ENCODE measurements at places on chromosomes 6 and 20. TPM values are rescaled to one million over a fixed set of nuclear protein-coding genes. Genes with fewer than 3 reads are reported as not detected.

CFAP206 gene
- total RNA-seq = 0.19 TPM

PFDN6 gene
- total RNA-seq = 34.8 TPM

B4GALT5 gene
- total RNA-seq = 54.2 TPM

GTSF1L gene
- total RNA-seq = not detected

GRM1 gene
- total RNA-seq = not detected

NOX3 gene
- total RNA-seq = not detected

OOEP gene
- total RNA-seq = not detected

TP53INP2 gene
- 16.8 TPM for total RNA-seq

KCNK15 gene
- 3.1 TPM for total RNA-seq

BTNL2 gene
- not detected for total RNA-seq

ADA gene
- total RNA-seq = 12.2 TPM

ELOVL2 gene
- 0.10 TPM for total RNA-seq

IRF4 gene
- 6.3 TPM for total RNA-seq

SLC35D3 gene
- not detected for total RNA-seq

CD40 gene
- total RNA-seq = 17.3 TPM

CDKAL1 gene
- 13.2 TPM for total RNA-seq

SDC4 gene
- total RNA-seq = 81.6 TPM

KCNK5 gene
- 0.87 TPM for total RNA-seq

DNA sequence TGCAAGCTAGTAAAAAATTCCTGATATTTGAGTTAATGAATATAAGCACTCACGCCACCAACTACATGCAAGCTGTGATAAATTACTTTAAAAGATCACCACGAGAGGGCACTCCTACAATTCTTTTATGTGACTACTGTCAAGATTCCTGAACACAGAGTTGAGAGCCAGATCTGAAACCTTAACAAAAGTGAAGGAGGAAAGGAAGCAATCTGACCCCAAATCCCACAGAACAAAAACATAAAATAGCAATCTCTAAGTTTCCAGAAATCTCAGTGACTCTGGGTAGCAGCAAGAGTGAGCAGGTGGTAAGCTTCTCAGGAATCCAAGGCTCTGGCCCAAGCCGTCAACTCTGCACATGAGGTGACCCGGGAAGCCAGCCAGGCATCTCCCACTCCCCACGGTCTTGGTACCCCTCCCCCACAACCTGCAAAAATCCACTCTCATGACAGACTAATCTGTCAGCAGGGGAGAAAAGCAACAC lies 55.1 kb downstream of the STAU1 start:
- DNase-seq = no peak

- DNase-seq = no peak
Observed at GRCh38 chr6:144217264-144217663, 66.9 kb downstream of the STX11 start.

DNA sequence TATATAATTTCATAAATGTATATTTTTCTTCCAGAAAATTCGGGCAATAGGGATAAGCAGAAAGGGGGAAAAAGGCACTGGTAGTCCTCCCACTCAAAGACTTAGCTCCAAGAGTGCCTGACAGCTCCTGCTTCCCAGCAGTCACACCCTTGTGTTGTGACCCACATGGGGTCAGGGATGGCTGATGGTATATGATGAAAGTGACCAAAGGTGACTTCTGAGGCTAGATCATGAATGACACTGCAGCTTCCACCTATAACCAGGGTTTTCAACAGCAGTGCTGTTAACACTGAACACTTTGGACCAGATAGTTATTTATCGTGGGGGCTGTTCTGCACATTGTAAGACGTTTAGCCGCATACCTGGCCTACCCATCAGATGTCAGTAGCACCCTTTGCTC lies 22.3 kb downstream of the FAM50B start:
- DNase-seq = no peak

DNA sequence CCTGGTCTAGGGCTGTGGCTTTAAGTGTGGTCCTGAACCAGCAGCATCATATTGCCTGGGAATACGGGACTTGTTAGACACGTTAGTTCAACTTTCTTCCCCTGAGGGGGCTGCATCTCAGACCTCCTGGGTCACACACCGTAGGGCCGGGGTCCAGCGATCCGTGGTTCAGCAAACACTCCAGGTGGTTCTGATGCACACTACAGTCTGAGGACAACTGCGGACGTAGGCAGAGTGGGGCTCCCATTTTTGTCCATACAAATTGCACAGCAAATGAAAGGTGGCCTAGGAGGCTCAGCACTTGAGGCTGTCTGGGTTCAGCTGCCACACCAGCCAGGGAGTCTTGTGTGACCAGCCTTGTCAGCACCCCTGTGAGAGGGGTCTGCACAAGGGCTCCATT lies 233.1 kb downstream of the QKI start:
- no peak for DNase-seq

- no peak for DNase-seq
Observed at GRCh38 chr20:17205084-17205813, 21.6 kb upstream of the PCSK2 start.

- no peak for DNase-seq
Observed at GRCh38 chr20:49028684-49029083, 17.4 kb upstream of the CSE1L start.

DNA sequence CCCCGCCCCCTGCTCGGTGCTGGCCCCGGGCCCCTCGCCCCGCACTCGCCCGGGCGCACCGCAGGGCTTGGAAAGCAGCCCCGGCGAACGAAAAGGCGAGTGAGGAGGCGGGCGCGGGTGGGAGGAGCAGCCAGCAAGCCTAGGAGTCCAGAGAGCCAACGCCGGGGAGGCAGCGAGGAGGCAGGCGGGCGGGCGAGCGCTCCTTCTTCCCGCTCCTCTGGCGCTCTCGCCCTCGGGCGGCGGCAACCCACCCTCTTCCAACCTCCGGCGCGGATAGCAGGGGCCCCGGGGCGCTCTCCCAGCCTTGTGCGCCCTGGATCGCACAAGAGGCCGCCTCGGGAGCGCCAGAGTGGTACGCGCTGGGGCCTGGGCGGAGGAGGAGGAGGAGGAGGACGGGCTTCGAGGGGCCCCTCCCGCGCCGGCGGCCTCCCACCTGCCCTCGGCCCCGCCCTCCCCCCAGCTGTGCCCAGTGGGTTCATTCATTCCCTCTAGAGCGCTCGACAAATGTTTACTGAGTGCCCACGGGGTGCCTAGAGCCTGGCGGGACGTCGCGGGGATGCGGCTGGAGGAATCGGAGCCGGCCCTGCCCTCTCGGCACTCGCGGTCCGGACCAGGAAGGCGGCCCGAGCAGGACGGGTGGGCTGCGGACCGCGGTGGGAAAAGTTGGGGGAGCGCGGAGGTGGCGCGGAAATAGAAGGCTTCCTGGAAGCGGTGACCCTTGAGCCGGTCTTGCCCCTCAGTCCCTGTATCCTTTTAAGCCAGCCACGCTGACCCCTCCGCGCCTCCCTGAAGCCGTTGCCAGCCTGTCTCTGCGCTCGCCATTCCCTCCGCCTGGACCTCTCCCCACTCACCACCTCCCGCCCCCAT lies at the start of gene BMP7:
Gene BMP7, minus strand, starts transcription at position 351 of the 867 bp plus-strand sequence. CDS start 519 bp downstream, outside the sequence.
- DNase-seq = no peak

GRCh38 chr20:1946762-1947534 lies 46.9 kb downstream of the PDYN start:
- peak; percentile 79 for DNase-seq

GRCh38 chr20:10671221-10671918 lies 2.4 kb downstream of the JAG1 start:
- peak; percentile 90 for DNase-seq

DNA sequence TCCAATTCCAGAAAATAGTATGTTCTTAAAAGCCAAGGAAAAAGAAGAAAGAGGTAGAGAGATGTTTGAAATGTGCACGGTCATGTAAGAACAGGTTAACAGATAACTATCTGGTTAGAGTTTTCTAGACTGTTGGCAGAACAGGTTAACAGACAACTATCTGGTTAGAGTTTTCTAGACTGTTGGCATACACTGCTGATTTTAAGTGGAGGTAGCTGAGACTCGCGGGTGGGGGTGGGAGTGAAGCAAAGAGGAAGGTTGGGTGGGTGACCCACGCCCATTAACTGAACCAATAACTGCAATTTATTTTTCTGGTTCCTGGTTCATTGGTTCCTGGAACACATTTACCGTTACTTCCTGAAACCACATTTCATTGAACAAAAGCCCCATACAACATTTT lies 157.5 kb downstream of the ELOVL4 start:
- no peak for DNase-seq

- DNase-seq = no peak
Observed at GRCh38 chr20:14745830-14746229, 408.4 kb upstream of the FLRT3 start.

DNA sequence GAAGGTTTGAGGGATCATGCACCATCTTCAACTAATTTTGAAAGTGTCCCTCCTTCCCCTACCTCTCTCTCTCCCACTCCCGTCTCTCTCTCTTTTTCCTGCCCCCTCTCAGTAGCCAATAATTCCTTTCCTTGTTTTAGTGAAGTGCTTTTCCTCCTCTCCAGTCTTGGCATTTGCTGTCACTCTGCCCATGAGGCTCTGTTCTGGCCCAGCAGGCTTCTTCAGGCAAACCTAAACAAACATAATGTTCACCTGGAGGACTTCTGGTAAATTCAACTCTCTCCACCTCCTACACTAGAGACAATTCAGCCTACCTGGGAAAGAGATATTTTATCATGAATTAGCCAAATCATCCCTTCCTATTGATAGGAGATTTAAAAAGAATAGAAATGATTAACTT lies 320.4 kb upstream of the RNF24 start:
- DNase-seq = no peak

GRCh38 chr6:157019115-157019641 lies 242.0 kb downstream of the ARID1B start:
- DNase-seq = no peak

DNA sequence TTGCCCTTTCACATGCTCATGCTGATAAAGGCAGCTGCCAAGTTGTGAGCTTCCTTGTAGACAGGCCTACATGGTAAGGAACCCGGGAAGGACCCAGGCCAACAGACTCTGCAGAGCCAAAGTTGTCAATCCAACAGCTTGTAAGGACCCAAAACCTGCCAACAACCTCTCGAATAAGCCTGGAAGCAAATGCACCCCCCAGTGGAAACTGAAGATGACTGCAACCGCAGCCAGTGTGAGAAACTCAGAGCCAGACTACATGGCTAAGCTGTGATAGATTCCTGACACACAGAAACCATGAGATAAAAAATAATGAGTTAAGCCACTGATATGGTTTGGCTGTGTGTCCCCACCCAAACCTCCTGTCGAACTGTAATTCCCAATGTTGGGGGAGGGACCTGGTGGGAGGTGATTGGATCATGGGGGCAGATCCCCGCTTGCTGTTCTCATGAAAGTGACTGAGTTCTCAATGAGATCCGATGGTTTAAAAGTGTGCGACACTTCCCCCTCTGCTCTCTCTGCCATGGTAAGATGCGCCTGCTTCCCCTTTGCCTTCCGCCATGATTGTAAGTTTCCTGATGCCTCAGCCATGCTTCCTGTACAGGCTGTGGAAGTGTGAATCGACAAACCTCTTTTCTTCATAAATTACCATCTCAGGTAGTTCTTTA lies 18.8 kb upstream of the CLPSL2 start:
- DNase-seq = no peak

- DNase-seq = no peak
Observed at GRCh38 chr6:121609281-121609680, 173.8 kb downstream of the GJA1 start.

- DNase-seq = no peak
Observed at GRCh38 chr6:94894300-94894699, 683.0 kb upstream of the MANEA start.

DNA sequence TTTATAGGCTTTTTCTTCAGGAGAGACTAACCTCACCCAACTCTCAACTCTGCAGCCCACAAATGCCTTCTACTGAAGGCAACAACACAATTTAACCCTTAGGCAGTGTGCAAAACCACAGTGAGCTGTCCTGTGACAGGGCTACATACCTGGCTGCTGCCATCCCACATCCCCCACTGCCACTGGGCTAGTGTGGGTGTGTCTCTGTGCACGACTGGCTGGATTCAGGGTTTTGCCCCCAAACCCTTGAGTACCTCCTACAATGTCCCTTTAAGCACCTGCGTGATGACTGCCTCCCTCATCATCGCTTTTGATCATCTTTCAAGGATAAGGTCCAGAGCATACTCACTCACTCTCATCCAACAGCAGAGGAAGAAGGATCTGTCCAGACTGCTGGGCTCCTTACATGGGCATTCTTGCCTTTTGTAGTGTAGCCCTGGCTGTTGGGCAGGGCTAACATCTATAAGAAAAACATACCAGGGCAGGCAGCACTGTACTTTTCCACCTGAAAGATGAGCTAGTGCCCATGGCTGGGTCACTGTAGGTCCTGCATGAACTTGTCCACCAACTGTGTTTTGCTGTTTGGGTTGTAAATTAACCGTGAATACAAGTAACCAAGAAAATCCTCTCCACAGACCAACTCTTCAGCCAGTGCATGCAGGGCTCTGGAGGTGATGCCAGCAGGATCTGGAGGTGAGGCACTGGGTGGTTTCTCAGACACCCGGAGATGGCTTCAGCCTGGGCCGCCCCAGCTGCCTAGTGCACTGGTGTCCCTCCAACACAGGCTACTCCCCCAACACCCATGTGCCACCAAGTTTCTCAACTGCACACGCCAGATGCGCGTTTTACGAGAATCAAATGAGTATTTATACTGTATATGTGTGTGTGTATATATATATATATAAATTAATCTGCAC lies 45.2 kb downstream of the PLCG1 start:
- DNase-seq = peak; percentile 84

- no peak for DNase-seq
Observed at GRCh38 chr6:135577059-135577538, 79.6 kb upstream of the AHI1 start.

GRCh38 chr6:13433709-13434121 lies 53.7 kb downstream of the GFOD1 start:
- no peak for DNase-seq
